ENCODE measurements at places on chromosomes 7 and 10. TPM values are rescaled to one million over a fixed set of nuclear protein-coding genes. Genes with fewer than 3 reads are reported as not detected.

The SEMA3E gene
- total RNA-seq: 1.6 TPM

DNA sequence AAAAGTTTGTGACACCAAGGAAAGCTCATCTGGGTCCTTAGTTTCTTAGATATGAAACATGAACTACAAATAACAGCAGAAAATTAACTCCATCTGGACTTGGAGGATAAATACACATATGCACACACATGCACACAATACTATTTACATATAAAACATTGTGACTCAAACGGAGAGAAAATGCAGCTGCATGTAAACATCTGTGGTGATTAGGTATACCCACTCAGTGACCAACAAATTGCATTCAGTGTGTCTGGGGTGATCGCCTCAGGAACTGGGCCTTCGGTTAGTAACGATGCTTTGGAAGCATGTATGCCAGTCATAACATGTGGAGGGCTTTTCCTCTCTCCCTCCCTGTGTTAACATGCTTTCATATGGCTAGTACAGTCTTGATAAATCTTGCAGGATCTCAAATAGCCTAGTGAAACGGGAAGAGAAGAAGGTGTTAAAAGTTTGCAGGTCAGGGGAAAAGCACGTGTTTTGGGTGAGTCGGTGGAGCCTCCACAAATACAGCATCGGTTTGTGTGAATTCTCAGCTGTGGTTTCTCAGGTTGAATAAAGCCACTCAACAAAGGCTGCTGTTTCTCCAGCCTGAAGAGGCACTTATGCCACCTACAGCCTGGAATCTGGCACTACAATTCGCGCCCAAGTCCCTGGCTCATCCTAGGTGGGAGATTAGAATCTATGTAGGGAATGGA lies 8.7 kb upstream of the GLRX3 start:
- peak; percentile 81 for DNase-seq

DNA sequence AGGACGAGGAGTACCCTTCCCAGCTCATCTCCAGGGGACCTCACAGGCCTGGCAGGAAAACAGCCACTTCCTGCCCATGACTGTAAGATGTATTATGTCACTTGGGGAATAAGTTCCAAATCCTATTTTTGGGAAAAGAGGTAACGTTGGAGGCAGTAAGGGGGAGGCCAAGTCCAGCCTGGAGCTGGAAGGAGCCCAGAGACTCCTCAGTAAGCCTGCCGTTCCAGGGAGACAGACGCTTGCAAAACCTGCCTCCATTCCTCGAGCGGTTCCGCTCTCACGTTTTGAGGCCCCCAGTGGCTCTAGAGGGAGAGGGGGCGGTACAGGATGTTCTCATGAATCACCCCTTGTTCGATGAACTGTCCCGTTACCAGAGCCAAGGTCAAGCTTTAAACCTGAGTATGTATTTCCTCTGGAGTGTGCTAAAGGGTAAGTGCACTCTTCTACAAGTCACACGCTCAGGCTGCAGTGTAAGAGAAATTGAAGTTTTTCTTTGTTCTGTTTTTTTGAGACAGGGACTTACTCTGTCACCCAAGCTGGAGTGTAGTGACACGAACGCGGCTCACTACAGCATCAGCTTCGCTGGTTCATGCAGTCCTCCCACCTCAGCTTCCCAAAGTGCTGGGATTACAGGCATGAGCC lies 45.5 kb upstream of the CYTH3 start:
- peak; percentile 87 for DNase-seq

The ZNF425 gene
- 3.8 TPM for total RNA-seq

- DNase-seq: no peak
Observed at GRCh38 chr10:10333622-10334021, 684.0 kb upstream of the CELF2 start.

GRCh38 chr10:78278058-78278404 lies 244.4 kb downstream of the RPS24 start:
- peak; percentile 84 for DNase-seq
